CD4-positive, alpha-beta T cell treated with Interferon alpha-2 for 1 hour (primary cell): ENCODE measurements at places on chromosomes 5 and 9.

DNA sequence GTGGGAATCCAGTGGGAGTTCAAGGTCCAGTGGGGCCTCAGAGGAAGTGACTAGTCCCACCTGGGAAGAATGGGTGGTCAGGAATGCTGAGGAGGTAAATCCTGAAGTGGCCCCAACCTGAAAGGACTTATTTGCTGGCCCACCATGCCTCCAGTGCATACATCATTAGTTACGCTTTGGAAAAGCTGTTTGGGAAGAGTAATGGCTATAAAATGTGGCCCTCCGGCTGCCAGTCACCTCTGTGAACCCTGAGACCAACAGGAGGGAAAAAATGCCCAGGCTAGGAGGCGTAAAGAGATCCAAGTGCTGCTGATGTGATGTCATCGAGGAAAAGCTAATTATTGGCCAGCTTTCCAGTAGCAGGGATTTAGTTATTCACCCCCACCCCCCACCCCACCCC lies 2.7 kb upstream of the SLC26A2 start:
- no peak for DNase-seq

DNA sequence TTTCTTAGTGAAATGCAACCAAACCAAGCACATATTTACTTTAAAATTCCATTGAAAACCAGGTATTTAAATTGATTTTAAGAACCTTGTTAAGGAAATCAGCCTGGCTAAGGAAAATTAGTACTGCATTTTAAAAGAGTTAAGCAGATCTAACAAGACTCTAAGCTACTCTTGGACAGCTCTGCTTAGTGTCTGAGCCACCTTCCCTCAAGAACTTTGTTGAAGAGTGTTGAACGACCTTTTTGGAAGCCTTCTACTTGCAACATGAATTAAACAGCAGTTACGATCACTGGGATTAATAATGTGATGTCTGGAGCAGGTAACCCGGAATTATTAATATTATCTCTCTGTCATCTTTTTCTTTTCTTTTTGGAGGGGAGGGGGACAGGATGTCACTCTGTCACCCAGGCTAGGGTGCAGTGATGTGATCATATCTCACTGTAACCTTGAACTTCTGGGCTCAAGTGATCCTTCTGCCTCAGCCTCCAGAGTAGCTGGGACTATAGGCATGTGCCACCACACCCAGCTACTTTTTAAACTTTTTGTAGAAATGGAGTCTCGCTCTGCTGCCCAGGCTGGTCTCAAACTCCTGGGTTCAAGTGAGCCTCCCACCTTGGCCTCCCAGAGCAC lies 74.7 kb downstream of the ANKRD55 start:
- no peak for DNase-seq

DNA sequence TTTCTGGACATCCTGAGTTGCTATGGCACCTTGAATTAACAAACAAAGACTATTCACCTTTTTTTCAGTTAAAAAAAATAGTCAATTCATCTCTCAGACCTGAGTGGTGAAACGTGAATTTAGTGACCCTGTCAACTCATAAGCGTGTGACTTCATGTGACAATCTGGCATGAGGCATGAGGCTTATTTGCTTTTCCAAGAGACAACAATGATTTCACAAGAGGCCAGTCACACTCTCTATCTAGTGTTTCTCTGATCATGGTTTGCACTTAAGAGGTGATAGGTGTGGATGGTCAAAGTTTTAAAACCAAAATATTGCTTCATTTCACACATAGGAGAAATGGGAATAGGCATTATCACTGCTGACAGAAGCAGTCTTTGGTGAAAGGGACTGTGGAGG lies 559.6 kb upstream of the ACO1 start:
- DNase-seq: no peak

DNA sequence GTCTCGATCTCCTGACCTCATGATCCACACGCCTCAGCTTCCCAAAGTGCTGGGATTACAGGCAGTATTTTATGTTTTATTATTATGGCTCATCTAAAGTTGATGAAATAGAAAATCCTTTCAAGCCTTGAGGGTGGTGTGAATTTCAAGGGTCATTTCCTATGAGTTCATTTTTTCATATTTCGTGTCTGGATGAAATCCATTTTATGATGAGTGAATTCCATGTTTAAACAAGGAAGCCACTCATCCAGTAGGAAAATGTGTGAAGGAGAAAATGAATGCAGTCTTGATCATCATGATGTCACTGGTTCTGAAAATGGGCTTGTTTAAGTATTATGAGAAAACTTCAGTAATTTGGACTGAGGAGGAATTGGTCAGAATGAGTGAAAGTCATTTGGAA lies 74.6 kb upstream of the ZSWIM6 start:
- DNase-seq: no peak

DNA sequence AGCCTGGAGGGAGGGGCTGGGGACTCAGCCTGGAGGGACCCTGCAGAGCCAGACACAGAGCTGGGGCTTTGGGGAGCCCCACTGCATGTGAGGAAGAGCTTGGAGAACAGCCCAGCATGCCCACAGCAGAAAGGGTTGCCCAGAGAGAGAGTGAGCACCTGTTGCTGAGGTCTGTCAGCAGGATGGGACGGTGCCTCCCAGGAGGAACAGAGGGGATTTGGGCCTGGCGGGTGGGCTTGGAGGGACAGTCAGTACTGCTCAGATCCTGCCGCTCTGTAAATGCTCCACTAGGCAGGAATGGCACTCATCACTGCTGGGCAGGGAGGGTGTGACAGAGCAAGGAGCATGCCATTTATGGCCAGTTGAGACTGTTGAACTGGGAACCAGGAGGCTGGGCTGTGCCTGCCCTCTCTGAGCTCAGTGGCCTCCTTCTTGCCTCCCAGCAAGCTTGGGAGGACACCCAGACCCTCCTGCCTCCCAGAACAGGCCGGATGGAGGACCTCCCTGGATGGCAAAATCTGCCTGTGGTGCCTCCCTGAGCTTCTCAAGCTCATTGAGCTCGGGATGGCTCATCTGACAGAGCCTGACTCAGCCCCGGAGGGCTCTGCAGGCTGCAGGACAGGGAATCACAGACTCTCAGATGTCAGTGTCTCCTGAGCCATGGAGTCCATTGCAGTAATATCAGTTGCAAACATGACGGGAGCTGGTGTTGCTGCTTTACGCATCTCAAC lies 786 bp upstream of the HRCT1 start:
- no peak for DNase-seq

DNA sequence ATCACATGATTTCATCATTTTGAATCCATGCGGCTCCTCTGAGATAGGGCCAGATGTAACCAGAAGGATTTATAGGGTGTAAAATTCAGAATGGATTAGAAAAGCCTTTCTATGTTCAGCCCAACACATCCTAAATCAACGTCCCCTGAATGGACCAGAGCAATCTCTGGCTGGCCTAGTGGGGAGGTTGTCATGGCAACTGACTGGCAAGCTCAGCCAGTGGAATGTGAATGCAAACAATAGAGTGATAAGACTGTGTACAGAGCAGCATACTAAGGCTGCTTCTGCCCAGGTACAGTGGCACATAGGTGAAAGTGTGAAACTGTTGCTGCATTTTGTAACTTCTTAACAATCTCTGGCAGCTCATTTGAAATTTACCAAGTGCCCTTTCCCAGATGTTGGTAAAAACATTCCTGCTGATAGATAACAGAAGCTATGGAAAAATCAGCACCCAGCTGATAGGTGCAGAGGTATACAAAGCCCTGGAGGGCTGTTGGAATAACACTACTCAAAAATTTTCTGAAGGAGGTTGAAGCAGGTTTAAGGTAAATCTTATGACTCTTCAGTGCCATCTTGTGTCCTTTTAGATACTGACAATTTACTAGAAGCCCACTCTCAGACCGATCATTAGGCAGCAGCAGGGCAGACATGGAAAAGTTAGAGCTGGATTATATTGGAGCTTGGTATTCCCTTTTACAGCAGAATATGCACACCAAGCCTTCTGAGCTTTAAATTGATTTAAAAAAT lies 267.2 kb downstream of the RAB3C start:
- DNase-seq: peak; percentile 10

- no peak for DNase-seq
These were observed 474.0 kb upstream of the DAB2 start for GRCh38 chr5:39898731-39899130.

DNA sequence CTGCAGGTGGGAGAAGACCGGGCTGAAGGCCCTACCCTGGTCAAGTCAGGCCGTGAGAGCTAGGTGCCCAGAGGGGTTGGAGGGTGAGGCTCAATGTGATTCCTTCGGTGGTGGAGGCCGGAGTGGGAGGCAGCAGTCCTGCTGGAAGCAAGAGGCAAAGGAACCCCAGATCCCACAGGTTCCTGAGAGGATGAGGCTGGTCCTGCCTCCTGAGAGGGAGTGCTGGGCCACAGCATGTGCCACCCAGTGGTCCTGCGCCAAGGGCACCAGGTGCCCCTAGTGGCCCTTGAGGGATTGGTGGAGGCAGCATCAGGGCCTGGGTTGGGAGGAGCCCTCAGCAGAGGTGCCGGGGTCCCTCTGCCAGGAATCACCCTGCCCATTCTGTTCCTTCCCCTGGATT lies 59.1 kb downstream of the BARX1 start:
- no peak for DNase-seq

DNA sequence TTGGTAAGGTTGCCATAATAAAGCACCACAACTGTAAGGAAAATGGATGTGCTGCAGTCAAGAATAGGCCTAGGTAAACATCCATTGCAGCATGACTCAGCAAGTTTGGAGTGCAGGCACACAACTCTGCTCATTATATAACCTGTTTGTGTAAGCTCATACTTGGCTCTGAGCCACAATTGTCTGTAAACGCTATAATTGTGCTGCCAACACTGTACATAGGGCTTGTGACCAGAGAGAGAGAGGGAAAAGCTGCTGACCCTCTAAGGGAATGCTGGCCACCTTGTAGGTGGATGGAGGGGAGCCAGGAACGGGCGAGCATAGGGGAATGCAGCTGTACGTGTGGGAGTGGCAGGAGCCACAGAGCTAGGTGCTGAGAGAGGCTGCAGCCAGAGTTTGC lies 2186.5 kb upstream of the ACO1 start:
- DNase-seq: peak; percentile 1

- no peak for DNase-seq
These were observed 25.1 kb upstream of the LPAR1 start for GRCh38 chr9:111063332-111063731.

DNA sequence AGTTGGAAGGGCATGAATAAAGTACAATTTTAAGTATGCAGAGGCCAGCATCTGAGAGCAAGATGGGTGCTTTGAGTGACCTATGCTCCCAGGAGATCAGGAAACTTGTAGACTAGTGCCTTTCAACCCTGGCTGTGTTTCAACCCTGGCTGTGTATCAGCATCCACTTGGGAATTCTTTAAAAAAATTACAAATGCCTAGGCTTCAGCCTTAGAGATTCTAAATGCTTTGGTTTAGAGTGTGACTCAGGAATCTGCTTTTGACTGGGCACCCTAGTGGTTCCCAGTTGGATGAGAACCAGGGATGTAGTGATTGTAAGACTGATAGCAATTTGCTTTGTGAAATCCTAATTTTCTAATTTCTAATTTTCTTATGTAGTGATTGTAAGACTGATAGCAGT lies 65.6 kb downstream of the RALGPS1 start:
- no peak for DNase-seq

GRCh38 chr5:42285230-42285629 lies 138.0 kb upstream of the GHR start:
- no peak for DNase-seq

DNA sequence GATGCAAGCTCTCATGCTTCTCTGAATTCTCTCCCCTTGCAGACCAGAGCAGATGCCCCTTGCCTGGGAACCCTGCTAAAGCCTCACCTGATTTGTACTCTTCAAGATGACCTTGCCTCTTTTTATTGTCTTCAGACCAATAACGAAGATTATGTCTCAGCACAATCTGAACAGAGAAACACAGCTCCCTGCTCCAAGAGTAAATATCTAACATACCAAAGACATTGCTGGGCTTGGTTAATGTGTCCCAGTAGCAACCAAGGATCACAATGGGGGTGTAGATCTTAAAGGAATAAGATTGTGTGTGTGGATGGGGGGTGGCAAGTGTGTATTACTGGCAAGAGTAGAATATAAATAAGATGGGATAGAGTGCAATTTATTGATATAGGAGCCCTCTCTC lies 67.6 kb upstream of the LHFPL2 start:
- no peak for DNase-seq

DNA sequence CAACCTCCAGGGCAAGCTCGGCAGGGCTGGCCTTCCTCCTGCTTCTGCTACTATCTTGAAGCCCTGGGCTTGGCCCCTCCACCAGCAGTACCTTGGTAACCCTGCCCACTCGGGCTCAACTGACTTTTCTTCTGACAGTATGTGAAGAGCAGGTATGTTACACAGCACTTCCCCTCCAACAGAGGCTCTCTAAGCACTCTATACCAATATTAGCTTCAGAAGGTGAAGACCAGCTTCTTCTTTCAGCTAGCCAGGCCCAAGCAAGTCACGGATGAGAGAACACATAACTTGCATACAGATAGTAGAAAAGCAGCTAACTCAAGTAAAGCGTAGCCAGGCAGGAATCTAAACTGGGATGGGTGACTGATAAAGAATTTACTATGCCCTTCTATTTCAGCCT lies 64.3 kb downstream of the FEM1C start:
- DNase-seq: no peak

DNA sequence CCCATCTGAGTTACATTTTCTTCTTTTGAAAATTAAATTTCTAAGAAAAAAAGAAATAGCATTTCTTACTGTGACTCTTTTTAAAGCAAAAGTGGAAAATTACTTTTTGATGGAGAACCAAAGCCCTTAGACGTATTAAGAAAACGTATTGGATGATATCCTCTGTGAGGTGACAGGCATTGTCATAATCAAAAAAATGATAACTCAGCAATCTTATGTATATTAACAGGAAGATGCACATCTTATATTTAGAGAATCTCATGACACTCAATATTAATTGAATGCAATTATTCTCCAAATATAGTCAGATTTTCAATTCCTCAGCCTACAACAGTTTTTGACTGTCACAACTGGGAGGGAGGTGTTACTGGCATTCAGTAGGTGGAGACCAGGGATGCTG lies 25.1 kb downstream of the FGF10 start:
- DNase-seq: no peak

DNA sequence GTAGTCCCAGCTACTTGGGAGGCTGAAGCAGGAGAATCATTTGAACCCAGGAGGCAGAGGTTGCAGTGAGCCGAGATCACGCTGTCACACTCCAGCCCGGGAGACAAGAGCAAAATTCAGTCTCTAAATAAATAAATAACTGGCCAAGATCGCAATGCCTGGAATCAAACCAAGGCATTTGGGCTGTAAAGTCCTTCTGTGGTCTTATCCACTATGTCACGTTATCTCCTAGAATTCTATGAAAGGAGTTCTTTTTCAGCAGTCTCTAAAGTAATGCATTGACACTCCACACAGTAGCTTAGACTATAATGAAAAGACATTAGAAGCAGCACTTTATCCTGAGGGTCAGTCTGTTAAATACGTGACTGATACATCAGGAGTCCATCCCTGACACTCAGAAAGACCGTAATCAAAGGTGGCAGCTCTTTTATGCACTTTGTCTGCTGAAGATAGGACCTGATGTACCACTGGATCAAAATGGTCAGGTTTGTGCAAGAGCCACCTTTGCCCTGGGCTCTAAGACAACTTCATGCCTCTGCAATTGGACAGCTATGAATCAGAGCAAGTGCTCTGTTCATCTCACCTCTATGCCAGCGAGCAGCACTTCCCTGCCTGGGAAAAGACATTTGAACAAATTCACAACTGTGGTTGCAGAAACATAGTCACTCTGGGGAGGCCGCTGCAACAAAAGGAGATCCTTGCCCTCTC lies 31.7 kb upstream of the GNA14 start:
- no peak for DNase-seq

GRCh38 chr5:150672237-150672883 lies 11.3 kb downstream of the MYOZ3 start:
- DNase-seq: no peak

- peak; percentile 82 for DNase-seq
These were observed 125.2 kb downstream of the GPBP1 start for GRCh38 chr5:57298985-57299491.

- DNase-seq: no peak
These were observed 134.2 kb upstream of the MARCHF11 start for GRCh38 chr5:16313761-16314160.
